Sciatic nerve (tissue), 2 donors: ENCODE measurements at places on chromosomes 1 and 21. TPM values are rescaled to one million over a fixed set of nuclear protein-coding genes. Genes with fewer than 3 reads are reported as not detected.

Gene PKN2
- total RNA-seq, result 56.4 TPM

GRCh38 chr1:106366627-106367319 lies 689.7 kb upstream of the PRMT6 start:
- DNase-seq, result no peak

DNA sequence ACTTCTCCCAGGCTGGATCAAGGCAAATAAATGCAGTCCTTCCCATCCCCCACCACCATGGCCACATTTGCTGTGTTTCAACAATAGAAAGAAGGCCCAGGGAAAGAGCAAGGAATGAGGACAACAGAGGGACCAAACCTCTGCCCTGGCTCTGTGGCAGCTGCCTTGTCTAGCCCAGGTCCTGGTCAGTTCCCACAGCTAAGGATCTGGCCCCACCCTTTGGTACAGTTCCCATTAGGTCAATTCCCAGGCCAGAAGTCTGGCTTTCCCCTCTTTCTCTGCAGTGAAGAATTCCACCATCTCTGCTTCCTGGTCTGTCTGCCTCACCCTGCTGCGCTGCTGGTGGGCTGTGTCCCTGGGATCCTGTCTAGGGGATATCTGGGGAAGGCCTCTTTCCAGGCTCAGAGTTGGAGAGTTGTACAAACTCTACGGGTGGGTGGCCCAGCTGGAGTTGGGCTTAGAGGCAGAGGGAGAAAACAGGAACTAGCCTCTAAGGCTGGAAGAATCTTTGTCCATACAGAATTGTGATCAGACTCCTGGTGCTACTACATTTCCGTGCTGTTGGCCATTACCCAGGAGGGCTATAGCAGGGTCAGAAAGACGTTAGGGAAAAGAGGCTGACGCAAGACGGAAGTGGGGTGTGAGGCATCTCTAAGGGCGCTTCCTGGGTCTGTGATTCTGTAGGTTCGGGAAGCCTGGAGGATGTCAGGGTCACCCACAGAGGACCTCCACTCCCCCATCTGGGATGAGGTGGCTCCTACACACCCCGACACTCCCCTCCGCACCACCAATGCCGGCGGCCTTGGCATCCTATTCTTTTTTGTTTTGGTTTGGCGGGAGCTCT lies 953 bp upstream of the NDUFS2 start:
- peak; percentile 78 for DNase-seq

Gene ANKRD34A
- total RNA-seq, result 1.2 TPM

Gene CCDC181
- total RNA-seq, result 2.1 TPM

Gene TDRD10
- total RNA-seq, result 11.7 TPM

- DNase-seq, result no peak
Measured at GRCh38 chr1:27132147-27132546, 22.8 kb downstream of the SLC9A1 start.

DNA sequence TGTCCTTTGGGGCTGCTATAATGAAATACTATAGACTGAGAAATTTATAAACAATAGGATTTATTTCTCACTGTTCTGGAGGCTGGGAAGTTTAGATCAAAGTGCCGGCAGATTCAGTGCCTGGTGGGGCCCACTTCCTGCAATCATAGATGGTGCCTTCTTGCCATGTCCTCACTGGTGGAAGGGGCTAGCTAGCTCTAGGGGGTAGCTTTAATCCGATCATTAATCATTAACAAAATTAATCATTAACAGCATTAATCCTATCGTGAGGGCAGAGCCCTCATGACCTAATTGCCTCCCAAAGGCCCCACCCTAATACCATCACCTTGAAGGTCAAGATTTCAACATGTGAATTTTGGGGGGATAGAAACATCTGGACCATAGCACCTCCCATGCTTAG lies 124.3 kb downstream of the TRABD2B start:
- DNase-seq, result no peak
